ENCODE measurements at places on chromosomes 2 and 18.

DNA sequence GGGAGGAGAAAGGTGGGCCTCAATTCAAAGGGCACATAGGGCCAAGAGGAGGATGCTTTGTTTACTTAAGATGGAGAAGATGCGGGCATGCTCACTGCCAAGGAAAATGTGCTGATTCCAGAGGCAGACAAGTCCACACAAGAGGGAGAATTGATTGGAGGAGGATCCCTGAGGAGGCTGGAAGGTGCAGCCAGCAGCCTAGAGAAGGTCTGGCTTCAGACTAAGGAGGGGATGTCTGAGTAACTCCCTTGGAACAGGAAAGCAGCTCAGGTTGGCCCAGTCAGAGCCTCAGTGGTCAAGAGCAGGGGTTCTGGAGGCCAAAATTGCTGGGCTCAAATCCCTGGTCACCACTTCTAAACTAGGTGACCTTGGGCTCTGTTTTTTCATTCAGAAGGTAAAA, 265.5 kb upstream of the NCKAP5 start:
- no peak for DNase-seq

GRCh38 chr18:40642692-40643229, 1312.3 kb upstream of the PIK3C3 start:
- no peak for DNase-seq

DNA sequence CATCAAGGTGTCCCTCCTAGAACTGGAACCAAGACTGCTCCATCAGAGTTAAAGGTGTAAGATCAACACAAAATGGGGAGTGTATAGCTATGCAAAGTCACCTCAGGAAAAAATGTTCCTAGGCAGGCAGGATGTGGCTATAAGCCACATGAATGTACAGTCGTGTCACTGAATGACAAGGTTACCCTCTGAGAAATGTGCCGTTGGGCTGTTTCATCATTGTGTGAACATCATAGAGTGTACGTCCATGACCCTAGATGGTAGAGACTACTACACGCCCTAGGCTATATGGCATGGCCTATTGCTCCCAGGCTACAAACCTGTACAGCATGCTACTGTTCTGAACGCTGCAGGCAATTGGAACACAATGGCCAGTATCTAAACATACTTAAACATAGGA, 24.5 kb downstream of the TYMS start:
- DNase-seq: no peak

DNA sequence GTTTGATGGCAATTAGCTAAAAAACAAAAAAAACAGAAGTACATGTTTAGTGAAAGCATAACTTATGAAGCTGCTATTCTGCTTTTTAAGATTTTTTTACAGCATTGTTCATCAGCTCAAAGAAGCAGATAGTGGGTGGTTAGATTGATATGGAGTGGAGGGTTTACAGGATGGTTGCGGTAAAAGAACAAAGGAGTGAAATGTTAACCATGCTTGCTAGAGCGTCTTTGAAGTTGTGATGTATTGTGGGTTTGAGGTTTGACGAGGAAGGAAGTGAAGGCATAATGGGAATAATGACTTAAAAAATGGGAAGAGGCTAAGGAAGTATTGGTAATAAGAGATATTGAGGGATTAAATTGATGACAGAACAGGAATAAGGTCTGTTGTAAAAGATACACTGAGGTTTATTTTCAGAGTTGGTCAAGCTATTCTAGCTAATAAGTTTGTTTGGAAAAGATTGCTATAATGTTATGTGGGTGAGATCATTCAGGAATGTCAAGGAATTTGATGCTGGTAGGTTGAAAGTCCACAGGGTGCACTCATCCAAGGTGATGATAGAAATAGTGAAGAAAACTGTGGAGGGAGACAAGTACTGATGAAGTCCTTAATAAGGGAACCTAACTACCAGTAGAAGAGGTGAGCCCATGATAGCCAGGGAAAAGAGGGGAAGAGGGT, 14.6 kb downstream of the SPOPL start:
- no peak for DNase-seq

DNA sequence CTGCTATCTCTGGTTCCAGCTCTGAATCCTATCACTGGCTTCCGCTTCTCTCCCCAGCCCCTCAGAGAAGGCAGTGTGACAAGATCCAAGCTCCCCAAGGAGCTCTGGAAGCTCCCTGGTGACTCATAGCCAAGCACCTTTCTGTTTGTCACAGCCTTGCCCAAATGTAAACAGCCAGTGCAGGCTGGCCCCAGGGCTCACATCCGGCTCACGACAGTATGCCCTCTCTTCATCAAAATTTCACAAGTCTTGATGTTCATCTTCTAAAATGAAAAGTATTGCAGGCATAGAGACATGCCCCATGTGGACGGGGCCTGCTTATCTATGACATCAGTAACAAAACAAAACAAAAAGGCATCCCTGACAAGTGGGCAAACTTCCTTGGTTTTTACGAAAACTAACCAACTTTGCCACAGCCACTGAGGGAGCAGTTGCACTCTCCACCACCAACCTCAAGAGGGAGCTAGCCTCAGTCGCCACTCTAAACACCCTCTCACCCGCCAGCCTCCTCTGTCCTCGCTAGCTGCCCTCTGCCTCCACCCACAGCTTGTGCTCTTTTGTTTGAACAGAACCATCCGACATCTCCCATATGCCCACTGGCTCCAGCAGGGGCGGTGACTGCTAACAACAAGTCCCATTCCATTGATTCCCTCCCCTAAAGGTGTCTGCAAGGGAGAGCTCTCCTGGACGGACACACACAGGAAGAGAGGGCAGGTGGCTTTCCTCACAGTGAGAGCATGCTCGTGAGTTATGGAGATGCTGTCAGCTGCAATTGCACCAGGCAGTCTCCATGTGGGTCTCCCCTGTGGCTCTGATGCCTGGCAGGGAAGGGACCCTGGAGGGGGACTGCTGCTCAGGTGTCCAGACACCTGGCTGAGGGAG, 71.0 kb upstream of the DAPL1 start:
- no peak for DNase-seq

Measured in T-helper 9 cell (primary cell).